GM04503 (cell line): ENCODE measurements at places on chromosomes 2 and 18.

DNA sequence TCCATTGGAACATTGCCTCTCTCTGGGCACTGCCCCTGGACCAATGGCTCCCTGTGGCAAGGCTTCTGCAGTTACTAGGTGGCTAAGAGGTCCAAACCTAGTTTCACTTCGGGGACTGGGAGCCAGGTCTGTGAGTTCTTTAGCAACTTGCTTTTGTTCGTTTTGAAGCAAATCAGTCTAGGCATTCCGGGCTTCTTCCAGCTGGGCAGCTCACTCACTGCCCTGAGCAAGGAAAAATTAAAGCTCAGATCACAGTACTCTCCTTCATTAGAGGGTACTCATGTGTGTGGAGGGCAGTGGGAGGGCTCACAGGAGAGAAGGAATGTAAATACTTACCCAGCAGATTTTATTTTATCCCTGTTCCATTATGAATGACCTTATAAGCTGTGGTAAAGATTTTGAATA lies 80.3 kb downstream of the SPP2 start:
- DNase-seq, result no peak

- DNase-seq, result no peak
Measured at GRCh38 chr18:59617468-59617932, 79.7 kb downstream of the CCBE1 start.

DNA sequence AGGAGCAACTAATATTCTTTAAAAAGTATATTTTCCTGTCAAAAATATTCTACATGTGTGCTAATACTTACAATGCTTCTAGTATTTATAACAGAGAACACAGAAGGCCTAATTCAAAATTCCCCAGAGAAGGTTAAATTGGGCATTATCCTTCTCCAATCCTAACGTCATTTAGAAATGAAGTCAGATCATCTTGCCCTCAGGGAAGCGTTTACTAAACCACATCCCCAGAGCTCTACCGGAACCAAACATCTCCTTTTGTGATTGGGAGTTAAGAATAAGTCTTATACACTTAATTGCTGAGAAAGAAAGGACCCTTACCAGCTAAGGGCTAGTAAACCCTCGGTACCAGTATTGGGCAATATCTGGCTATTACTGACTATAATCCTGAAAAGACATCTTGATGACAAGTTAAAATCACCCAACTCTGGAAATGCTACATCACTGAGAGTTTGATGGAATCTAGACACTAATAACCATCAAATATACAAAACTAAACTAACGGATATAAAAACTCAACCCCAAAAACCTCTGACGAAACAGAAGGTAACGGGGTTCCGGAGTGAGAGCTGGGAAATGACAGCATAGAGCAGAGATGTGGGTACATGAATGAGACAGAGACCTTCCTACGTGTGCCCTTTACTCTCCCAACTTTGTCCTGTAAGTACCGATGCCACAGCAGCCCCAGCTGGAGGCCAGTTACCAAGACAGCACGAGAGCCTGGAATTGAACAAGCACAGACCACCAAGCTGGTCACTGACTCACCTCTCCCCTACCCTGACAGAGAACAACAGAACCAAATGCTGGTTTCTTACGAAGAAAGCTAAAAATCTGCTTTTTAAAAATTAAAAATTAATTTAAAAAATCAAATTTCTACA lies 35.0 kb downstream of the WDSUB1 start:
- no peak for DNase-seq

GRCh38 chr2:219637842-219638185 lies 10.4 kb downstream of the SLC4A3 start:
- DNase-seq, result no peak

DNA sequence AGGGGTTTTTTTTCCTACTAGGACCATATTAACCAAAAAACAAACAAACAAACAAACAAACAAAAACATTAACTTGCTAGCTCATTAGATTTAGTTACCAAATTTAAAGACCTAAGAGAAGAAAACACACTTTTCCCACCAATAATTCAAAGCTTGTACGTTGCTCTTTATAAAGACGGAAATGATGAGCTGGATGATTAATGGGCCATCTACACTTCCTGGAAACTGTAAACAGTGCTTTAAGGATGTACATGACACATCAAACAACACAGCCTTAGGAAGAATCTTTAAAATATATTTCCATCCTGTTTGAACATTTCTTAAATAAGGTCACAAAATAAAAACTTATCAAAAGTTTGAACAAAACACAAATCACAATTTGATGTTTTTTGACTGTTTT lies 982 bp downstream of the BMP10 start:
- no peak for DNase-seq

GRCh38 chr2:144194326-144195071 lies 325.4 kb downstream of the ZEB2 start:
- DNase-seq, result no peak

DNA sequence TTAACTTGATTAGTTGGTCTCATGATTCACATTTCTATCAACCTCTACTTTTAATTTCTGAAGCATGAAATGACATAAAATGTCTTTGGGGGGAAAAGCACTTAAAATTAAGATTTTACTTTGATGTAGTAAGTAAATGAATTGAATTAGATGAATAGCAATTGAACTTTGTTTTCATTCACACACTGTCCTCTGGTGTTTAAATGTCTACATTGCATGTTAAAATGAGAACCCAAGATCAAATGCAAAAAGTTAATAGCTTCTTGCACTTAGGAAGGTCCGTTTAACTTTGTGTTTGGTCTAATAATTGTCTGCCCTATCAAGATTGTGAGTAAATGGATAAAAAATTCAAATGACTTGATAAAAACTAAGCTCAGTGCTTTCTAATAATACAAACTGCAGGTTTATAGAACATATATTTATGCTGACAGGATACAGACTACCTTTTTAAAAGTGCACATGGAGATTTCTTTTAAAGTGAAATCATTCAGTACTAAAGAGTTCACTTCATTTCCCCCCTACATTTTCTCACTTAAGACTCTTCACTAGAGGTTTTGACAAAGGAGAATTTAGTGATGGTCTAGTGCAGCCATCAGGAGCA lies 156.2 kb upstream of the NABP1 start:
- no peak for DNase-seq

DNA sequence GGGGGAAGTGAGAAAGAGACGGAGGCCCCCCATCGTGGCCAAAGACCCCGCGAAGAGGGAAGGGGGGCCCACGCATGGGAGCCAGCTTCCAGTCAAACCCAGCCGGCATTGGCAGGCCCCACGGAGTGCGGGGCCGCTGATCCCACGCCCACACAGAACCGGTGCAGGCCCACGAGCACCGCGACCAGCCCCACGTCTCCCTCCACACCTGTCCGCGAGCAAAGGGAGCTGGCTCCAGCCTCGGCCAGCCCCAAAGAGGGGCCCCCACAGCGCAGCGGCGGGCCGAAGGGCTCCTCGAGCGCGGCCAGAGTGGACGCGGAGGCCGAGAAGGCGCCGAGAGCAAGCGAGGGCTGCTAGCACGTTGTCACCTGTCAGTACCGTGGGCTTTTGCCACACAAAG lies 125.0 kb upstream of the TWIST2 start:
- no peak for DNase-seq

- no peak for DNase-seq
Measured at GRCh38 chr2:236286873-236287545, 22.8 kb upstream of the ASB18 start.

GRCh38 chr2:145845207-145845894 lies 1325.4 kb upstream of the ZEB2 start:
- DNase-seq, result no peak

DNA sequence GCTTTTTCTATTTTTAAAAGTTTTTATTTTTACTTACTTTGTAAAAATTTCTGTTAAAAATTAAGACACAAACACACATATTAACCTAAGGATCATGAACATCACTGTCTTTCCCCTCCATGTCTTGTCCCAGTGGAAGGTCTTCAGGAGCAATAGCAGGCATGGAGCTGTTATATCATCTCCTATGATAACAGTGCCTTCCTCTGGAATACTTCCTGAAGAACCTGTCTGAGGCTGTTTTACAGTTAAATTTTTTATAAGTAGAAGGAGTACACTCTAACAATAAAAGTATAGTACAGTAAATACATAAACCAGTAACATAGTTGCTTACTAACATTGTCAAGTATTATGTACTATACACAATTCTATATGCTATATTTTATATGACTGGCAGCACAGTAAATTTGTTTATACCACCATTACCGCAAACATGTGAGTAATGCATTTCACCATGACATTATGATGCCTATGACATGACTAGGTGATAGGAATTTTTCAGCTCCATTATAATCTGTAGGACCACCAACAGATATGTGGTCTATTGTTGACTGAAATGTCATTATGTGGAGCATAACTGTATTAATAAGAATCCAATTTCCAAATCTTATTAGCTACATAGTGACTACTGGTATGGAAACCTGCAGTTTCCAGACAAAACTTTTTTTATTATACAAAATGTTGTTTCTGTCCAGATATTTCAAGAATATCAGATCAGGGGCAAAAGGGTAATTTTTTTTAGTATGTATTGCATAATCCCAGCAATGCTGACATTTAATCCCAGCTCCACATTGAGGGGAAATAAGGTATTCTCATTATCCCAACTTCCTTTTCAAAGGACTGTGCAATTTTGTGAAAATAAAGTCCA lies 337.2 kb upstream of the SLC39A10 start:
- no peak for DNase-seq

GRCh38 chr2:85981579-85982247 lies 92.9 kb upstream of the ST3GAL5 start:
- DNase-seq, result no peak

DNA sequence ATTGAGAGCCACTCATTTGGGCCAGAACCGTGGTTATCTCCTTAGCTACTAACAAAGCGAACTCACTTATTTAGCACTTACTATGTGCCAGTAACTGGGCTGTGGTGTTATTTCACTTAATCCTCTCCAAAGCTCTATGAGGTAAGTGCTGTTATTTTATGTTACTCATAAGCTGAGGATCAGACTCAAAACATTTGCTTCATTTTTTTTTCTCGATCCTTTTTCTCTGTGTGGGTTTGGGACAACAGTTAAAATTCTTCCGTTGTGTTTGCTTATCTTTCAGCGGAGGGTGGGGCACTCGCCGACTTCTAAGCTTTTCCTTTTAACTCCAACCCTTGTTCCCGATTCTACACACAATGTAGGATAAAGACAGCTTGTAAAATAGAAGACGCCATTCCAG lies 52.8 kb downstream of the TMEM178A start:
- DNase-seq, result no peak
